Lung microvascular endothelial cell (primary cell): ENCODE measurements at places on chromosomes 2 and 18. TPM values are rescaled to one million over a fixed set of nuclear protein-coding genes. Genes with fewer than 3 reads are reported as not detected.

The CIB4 gene
- total RNA-seq = not detected in 2 replicates

The EVX2 gene
- not detected in 2 replicates for total RNA-seq

The IL36A gene
- not detected in 2 replicates for total RNA-seq

The POTEC gene
- total RNA-seq = not detected in 2 replicates

The SCN9A gene
- under 0.01 and 0.22 TPM in 2 replicates for total RNA-seq

The TRIM43 gene
- total RNA-seq = not detected in 2 replicates
